ENCODE measurements at places on chromosomes 4 and X. TPM values are rescaled to one million over a fixed set of nuclear protein-coding genes. Genes with fewer than 3 reads are reported as not detected.

DNA sequence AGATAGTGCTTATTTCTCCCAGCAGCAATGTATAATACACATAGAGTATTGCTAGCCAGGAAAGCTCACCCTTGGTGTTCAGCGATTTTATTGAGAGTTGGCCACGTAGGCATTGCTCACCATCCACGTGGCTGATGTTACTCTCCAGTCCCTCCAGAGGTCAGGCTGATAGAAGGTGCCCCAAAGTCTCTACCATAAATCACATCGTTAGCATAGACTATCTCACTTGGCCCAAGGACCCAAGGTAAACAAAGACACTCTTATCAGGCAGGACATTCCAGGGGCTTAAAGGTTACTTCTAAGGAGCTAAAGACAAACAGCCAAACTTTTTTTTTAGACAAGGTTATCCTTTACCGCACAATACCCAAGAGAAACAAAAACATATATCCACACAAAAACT is 30.3 kb upstream of the RGN start:
- no peak overlapping the region for H3K27ac ChIP-seq
- H3K4me1 ChIP-seq = no peaks in the 10 kb centered on the region
- H3K27me3 ChIP-seq = no peaks in the 10 kb centered on the region
- H3K4me3 ChIP-seq = no peak overlapping the region
- no peaks in the 10 kb centered on the region for H3K36me3 ChIP-seq
- DNase-seq = peak; percentile 2

DNA sequence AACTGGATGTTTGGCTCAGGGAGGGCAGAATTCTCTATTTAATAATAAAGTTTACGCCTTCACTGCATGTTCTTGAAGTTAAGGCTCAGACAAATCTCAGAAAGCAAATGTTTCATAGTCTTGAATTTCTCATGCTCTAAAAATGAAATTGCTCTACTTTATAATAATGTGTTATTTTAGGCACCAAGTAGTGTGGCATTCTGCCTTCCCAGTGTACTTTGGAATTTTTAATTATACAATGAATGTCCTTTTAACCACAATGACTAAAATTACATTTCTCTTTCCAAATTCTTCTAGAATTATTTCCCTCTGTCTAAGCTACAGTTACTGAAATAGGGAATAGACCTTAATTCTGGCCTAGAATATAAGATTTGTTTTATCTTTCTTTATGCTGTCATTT is 97.9 kb upstream of the PDE5A start:
- H3K4me3 ChIP-seq = no peak overlapping the region
- H3K27ac ChIP-seq = no peak overlapping the region
- H3K27me3 ChIP-seq = no peaks in the 10 kb centered on the region
- H3K36me3 ChIP-seq = no peaks in the 10 kb centered on the region

The HAND2 gene
- total RNA-seq = 352 TPM

DNA sequence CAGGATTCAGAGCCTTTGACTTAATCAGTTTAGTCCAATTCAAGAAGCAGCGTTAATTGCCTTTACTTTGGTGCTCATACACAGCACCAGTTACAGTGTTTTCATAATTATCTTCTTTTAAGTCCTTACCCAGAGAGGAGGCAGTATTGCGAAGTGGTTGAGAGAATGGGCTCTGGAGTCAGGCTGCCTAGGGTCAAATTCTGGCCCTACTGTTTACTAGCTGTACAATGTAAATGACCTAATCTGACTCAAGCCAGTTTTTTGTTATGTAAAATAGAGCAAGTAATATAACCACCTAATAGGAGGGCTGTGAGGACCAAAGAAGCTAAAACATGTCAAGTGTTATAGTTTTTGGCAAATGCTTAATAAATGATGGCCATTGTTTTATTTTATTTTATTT is 27.6 kb downstream of the WDR44 start:
- H3K27me3 ChIP-seq = no peaks in the 10 kb centered on the region
- H3K36me3 ChIP-seq = no peaks in the 10 kb centered on the region
- no peak overlapping the region for H3K4me3 ChIP-seq
- H3K27ac ChIP-seq = no peak overlapping the region
- no peaks in the 10 kb centered on the region for H3K4me1 ChIP-seq

DNA sequence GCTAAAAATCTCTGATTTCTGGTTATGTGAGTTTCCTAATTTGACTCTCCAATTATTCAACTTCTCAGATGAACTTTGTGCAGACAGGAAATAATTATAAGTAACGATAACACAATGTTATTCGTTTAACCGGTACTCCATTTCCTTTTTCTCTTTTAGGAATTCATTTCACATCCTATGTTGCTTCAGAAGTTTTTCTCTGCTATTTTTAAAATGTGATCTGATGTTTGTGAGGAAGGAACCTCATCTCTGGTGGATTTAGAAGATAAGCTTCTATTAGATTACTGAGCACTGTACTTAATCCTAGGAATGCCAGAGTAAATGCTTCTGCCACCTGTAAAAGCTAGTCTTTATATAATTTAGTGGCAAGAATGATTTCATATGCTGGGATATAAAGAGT is 116.0 kb upstream of the ETNPPL start:
- no peak overlapping the region for H3K4me3 ChIP-seq
- H3K27ac ChIP-seq = no peak overlapping the region
- no peaks in the 10 kb centered on the region for H3K27me3 ChIP-seq
- H3K36me3 ChIP-seq = no peaks in the 10 kb centered on the region
- no peak for DNase-seq

- no peak overlapping the region for H3K27ac ChIP-seq
- peak; percentile 78 for DNase-seq
- H3K4me1 ChIP-seq = no peaks in the 10 kb centered on the region
- no peaks in the 10 kb centered on the region for H3K36me3 ChIP-seq
- H3K27me3 ChIP-seq = no peaks in the 10 kb centered on the region
- H3K4me3 ChIP-seq = no peak overlapping the region
Observed at GRCh38 chr4:73599182-73599581, 21.1 kb downstream of the RASSF6 start.

The TCEAL7 gene
- 3.5 TPM for total RNA-seq

GRCh38 chr4:22345678-22346077 is 170.2 kb downstream of the ADGRA3 start:
- H3K27me3 ChIP-seq = no peaks in the 10 kb centered on the region
- no peak overlapping the region for H3K27ac ChIP-seq
- no peaks in the 10 kb centered on the region for H3K36me3 ChIP-seq
- H3K4me3 ChIP-seq = no peak overlapping the region

GRCh38 chrX:104316739-104317138 is 62.0 kb upstream of the ESX1 start:
- no peak for DNase-seq
- no peaks in the 10 kb centered on the region for H3K36me3 ChIP-seq
- H3K4me1 ChIP-seq = no peaks in the 10 kb centered on the region

- H3K4me1 ChIP-seq = no peaks in the 10 kb centered on the region
- no peak for DNase-seq
- H3K4me3 ChIP-seq = no peak overlapping the region
- no peaks in the 10 kb centered on the region for H3K27me3 ChIP-seq
- H3K36me3 ChIP-seq = no peaks in the 10 kb centered on the region
Observed at GRCh38 chr4:39357002-39357401, 9.2 kb downstream of the RFC1 start.

The TAPT1 gene
- 7.5 TPM for total RNA-seq

- H3K4me3 ChIP-seq = no peak overlapping the region
- DNase-seq = no peak
- H3K4me1 ChIP-seq = no peaks in the 10 kb centered on the region
- no peak overlapping the region for H3K27ac ChIP-seq
- H3K27me3 ChIP-seq = no peaks in the 10 kb centered on the region
Observed at GRCh38 chrX:141941234-141941633, 37.5 kb downstream of the MAGEC1 start.

GRCh38 chrX:13689741-13690211 is 848 bp downstream of the RAB9A start:
- H3K36me3 ChIP-seq = no peaks in the 10 kb centered on the region
- peaks cover 3% of the 10 kb centered on the region for H3K27me3 ChIP-seq
- peak overlapping the region; percentile 96 for H3K27ac ChIP-seq
- DNase-seq = peak; percentile 27

GRCh38 chr4:105145903-105146275 is 787 bp upstream of the TET2 start:
- peak overlapping the region; percentile 86 for H3K4me3 ChIP-seq
- H3K4me1 ChIP-seq = peaks cover 14% of the 10 kb centered on the region
- H3K36me3 ChIP-seq = no peaks in the 10 kb centered on the region
- H3K27me3 ChIP-seq = peaks cover 33% of the 10 kb centered on the region

- no peak for DNase-seq
- peaks cover 16% of the 10 kb centered on the region for H3K4me1 ChIP-seq
- no peaks in the 10 kb centered on the region for H3K27me3 ChIP-seq
- no peak overlapping the region for H3K27ac ChIP-seq
- no peak overlapping the region for H3K4me3 ChIP-seq
Observed at GRCh38 chr4:17092736-17093437, 194.4 kb upstream of the LDB2 start.

The BRCC3 gene
- 7.6 TPM for total RNA-seq

DNA sequence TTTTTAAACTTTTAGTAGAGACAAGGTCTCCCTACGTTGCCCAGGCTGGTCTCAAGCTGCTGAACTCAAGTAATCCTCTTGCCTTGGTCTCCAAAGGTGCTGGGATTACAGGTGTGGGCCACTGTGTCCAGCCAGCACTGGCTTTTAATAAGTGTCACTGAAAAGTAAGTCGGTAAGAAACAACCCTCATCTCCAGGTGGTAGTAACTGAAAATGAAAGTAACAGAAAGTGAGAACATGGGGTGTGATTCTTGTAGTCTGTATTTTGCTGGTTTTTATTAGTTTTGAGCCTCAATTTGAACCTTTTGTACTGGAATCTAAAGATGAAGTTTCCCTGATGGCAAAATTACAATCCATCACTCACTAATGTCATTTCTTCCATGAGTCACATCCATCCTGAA is 238.1 kb upstream of the AGA start:
- no peak for DNase-seq
- H3K27ac ChIP-seq = no peak overlapping the region
- H3K27me3 ChIP-seq = no peaks in the 10 kb centered on the region
- no peaks in the 10 kb centered on the region for H3K36me3 ChIP-seq
- H3K4me1 ChIP-seq = no peaks in the 10 kb centered on the region

DNA sequence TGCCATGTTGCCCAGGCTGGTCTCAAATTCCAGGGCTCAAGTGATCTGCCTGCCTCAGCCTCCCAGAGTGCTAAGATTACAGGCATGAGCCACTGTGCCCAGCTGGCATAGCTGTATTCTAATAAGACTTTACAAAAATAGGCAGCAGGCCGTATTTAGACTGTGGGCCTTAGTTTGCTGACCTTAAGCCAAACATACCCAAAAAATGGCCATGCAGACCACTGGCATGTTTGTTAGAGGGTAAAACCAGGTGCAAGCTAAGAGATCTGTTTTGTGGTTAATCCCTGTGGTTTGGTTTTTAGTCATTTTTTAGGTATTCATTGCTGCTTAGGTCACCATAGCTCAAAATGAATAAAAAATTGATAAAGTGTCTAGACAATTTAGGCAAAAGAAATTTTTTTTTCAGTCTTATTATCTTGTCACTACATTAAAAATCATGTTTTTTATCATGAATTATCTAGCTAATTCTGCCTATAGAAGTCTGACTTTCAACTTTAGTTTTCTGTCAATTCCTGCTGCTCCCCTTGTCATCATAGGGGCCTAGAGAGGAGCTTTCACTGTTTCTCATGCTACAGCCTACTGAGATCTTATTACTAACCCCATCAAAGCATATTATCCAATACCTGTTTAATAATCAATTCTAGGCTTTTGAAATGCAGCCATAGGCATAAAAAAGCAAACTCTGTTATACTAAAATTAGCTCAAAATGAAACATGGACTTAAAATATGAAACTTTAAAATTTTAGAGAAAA is 7.5 kb upstream of the SPINK2 start:
- no peak overlapping the region for H3K27ac ChIP-seq
- no peak for DNase-seq
- no peaks in the 10 kb centered on the region for H3K36me3 ChIP-seq

DNA sequence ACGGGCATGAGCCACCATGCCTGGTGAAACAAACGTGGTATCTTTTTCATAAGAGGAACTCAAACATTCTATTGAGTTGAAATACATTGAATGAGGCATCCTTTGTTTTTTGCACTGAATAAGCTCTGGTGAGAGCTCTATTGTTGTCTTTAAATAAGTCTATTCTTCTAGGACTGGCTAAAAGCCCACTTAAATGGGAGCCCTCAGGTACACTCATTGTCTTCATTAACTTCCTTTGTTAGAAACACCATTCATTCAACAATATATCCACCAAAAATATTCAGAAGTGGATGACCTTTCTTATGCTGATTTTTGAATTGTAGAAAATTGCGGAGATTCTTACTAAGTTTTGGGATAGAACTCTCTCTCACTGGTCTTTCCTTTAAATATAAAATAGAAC is 568.0 kb downstream of the IL1RAPL1 start:
- no peak for DNase-seq
- no peak overlapping the region for H3K4me3 ChIP-seq
- no peaks in the 10 kb centered on the region for H3K4me1 ChIP-seq
- H3K27ac ChIP-seq = no peak overlapping the region
- no peaks in the 10 kb centered on the region for H3K36me3 ChIP-seq

DNA sequence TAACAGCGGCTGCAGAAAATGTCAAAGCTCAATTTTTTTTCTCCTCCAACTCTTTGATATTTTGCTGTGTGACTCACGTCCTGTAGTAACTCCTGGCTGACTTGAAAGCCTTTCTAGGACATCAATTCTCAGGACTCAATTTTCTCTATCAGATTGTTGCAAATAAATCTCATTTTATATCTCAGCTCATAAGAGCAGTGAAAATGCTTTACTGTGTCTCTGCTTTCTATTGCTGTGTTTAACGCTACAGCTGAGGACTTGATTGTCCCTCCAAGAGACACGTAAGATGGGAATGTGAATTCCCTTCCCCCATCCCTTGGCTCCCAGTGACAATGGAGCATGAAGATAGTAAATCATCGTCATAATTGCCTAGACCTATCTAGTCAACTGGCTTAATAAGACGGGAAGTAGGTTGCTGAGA is 20.5 kb upstream of the CBR4 start:
- peak; percentile 14 for DNase-seq

The TMPRSS11D gene
- not detected for total RNA-seq

The SLC26A1 gene
- total RNA-seq = 0.77 TPM

DNA sequence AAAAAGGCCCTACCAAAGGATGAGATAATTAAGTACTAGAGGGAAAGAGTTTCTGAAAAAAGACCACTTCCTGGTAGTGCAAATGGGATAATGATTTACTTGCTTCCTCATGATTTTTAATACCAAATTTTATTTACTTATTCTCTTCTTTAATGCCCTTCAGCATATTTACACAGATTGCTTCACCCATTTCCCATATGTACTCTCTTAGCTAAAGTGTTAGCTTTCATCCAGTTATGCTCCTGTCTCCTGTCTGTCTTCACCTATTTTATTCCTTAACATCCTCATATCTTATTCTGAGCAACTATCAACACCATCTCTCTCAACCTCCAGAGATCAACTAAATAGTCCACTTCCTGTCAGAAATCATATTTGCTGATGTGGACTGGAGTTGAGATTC is 183.2 kb upstream of the HS3ST1 start:
- no peak for DNase-seq
- no peaks in the 10 kb centered on the region for H3K27me3 ChIP-seq

DNA sequence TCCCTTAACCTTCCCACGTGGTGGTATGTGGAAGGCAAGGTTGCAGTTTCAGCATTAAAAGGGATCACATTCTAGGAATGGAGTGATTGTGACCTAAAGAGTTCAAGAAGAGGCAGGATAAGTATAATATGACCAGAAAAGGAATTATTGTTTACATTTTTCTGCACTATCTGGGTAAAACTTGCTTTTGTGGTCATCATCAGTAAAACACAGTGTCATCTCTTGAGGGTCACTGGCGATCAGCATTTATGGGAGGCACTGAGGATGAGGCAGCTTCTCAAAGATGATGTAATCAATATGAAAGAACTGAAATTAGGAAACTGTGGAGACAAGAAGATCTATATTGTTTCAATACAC is 88.7 kb downstream of the CFAP299 start:
- H3K4me3 ChIP-seq = no peak overlapping the region
- H3K27ac ChIP-seq = no peak overlapping the region
- DNase-seq = no peak
- no peaks in the 10 kb centered on the region for H3K27me3 ChIP-seq
